ENCODE measurements at places on chromosomes 6 and 20. TPM values are rescaled to one million over a fixed set of nuclear protein-coding genes. Genes with fewer than 3 reads are reported as not detected.

DNA sequence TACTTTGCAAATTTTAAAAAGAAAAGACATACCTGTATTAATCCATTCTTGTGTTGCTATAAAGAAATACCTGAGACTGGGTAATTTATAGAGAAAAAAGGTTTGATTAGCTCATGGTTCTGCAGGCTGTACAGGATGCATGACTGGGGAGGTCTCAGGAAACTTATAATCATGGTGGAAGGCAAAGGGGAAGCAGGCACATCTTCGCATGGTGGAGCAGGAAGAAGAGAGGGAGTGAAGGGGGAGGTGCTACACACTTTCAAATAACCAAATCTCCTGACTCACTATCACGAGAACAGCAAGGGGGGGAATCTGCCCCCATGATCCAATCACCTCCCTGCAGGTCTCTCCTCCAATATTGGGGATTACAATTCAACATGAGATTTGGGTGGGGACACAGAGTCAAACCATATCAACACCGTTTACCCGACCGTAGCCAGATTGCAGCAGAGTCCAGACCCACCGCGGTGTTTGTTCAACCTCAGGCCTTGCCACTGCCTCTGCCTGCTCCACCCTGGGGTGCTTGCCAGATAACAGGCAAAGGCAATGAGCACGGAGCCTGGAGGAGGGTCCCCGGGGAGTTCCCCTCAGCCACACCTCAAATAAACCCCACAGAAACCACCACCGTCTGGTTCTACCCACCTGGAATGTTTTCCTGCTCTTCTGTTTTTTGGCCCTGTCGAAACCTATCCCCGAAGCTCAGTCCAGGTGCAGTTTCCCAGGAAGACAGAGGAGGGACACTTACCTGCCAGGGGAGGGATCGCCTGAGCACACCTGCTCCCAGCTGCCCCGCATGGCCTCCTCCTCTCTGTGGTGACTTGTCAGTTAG is 142.2 kb upstream of the AFDN start:
- DNase-seq, result no peak

GRCh38 chr20:59015411-59015810 is 3.8 kb upstream of the TUBB1 start:
- no peak for DNase-seq

DNA sequence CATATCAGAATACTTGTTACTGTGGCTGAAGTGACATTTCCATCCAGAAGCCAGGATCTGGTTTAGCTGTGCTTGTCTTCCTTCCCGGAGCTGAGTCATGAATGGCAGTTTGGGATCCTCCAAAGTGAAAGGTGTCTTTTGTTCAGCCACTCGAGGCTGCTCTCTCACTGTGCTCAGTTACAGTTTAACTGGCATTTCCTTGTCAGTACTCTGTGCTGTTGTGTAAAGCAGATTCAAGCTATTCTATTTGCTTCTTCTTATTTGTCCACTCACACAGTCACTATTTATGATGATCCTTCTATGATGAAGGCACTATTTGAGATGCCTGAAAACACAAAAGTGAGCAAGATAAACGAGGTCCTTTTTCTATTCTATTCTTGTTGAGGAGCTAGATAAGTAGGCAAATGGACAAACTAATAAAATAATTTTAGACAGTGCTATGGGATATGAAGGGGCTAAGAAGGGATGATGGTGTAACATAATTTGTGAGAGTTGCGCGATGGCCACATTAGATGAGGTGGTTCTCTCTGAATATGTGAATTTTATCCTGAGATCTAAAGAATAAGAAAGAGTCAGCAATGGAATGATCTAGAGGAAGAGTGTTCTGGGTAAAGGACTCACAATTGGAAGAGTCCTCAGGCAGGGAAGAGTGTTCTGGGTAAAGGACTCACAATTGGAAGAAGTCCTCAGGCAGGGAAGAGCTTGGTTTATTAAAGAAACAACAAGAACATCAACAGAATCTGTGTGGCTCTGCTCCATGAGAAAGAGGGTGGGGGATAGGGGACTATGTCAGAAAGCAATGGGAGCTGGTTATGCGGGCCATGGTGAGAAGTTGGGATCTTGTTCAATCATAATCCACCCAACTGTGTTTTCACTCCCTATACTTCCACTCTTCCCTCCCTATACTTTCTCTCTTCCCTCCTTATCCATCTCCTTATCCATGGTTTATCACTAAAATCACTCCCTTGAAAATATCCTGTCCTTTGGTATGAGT is 40.1 kb downstream of the CYP24A1 start:
- DNase-seq, result peak; percentile 91

DNA sequence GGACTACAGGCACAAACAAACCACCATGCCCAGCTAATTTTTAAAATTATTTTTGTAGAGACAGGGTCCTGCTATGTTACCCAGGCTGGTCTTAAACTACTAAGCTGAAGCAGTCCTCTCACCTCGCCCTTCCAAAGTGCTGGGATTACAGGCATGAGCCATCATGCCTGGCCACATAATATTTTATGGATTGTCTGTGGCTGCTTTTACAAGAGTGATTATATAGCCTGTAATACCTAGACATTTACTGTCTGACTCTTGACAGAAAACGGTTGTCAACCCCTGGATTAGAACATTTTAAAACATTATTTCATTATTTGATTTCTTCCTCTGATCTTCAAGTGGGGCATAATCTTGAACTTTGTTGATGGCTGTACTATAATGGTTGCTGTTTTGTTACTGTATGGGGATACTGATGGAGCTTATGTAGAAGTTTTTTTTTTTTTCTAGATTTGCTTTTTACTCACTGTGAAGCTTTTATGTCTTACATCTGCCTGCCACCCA is 14.3 kb downstream of the PARD6B start:
- DNase-seq, result peak; percentile 57

- DNase-seq, result no peak
These were observed 46.8 kb downstream of the RREB1 start for GRCh38 chr6:7154341-7155139.

Gene LHFPL5
- total RNA-seq, result not detected
